Transverse colon (tissue), 4 donors: ENCODE measurements at places on chromosomes 4 and X. TPM values are rescaled to one million over a fixed set of nuclear protein-coding genes. Genes with fewer than 3 reads are reported as not detected.

NLGN3 gene
- 1.1 TPM for total RNA-seq

KCNE5 gene
- not detected for total RNA-seq

CNGA1 gene
- 21.0 TPM for total RNA-seq

RAB33A gene
- total RNA-seq: 0.79 TPM

ZNF732 gene
- not detected for total RNA-seq

DNA sequence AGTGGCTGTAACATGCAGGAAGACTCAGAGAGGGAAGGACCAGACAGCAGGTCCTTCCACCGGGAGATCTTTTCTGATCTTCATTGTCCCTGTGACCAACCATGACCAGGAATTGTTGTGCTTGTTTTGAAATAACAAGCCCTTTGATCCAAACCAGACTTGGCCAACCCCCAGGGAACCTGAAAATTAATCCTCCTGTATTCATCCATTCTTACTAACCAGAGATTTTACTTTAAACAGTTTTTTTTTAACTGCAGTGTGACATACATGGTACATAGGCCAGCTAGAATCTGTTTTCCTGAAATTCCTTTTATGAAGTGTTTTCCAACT, 4.0 kb downstream of the WFS1 start:
- H3K36me3 ChIP-seq: no peaks in the 10 kb centered on the region
- H3K27ac ChIP-seq: peak overlapping the region; percentile 94
- no peak for DNase-seq
- no peak overlapping the region for H3K4me3 ChIP-seq
- H3K4me1 ChIP-seq: peaks cover 75% of the 10 kb centered on the region

GRCh38 chr4:165222651-165222994, 15.3 kb downstream of the KLHL2 start:
- H3K4me3 ChIP-seq: no peak overlapping the region
- no peaks in the 10 kb centered on the region for H3K36me3 ChIP-seq
- no peak overlapping the region for H3K27ac ChIP-seq
- H3K27me3 ChIP-seq: no peaks in the 10 kb centered on the region
- no peak for DNase-seq
- no peaks in the 10 kb centered on the region for H3K4me1 ChIP-seq

DNA sequence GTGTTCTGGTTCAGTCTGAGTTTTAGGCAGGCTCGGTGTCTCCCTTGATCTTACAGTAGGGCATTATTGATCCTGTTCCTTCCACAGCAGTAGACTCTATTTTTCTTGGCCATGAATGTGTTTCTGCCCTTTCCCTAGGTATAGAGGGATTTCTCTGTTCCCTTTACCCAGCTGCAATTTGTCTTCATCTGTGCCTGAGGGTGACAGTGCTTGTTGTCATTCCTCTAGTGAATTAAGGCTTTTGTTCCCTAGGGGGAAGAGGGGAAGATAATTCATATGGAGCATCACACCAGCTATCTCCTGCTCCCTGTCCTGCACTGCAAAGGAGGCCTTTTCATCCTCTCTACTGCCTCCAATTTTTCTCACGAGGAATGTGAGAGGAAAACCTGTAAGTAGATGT, 39.7 kb upstream of the CXorf51A start:
- H3K4me3 ChIP-seq: no peak overlapping the region
- DNase-seq: no peak
- H3K27ac ChIP-seq: no peak overlapping the region
- H3K36me3 ChIP-seq: no peaks in the 10 kb centered on the region

DNA sequence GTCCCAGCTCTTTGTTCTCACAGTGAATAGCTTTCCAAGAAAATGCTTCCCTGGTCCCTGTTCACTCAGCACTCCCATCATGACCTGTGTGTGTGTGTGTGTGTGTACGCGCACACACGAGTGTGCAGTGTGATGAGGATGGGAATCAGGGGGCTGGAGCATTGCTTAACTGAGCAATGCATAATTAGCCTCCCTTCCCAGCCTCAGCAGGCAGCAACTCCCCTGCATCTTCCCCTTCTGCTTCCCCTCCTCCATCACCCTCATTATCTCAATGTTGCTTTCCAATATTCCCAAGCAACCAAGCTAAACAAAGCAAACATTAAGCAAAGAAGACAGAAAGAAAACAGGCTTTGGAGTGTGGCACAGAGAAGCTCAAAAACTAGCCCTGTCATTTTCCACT, 137.0 kb downstream of the RBM47 start:
- no peaks in the 10 kb centered on the region for H3K36me3 ChIP-seq
- DNase-seq: no peak
- H3K27ac ChIP-seq: peak overlapping the region; percentile 55
- H3K4me1 ChIP-seq: peaks cover 65% of the 10 kb centered on the region

- no peak for DNase-seq
- H3K4me1 ChIP-seq: no peaks in the 10 kb centered on the region
- H3K27me3 ChIP-seq: no peaks in the 10 kb centered on the region
- H3K27ac ChIP-seq: no peak overlapping the region
Measured at GRCh38 chr4:168071304-168071703, 21.0 kb upstream of the ANXA10 start.

DNA sequence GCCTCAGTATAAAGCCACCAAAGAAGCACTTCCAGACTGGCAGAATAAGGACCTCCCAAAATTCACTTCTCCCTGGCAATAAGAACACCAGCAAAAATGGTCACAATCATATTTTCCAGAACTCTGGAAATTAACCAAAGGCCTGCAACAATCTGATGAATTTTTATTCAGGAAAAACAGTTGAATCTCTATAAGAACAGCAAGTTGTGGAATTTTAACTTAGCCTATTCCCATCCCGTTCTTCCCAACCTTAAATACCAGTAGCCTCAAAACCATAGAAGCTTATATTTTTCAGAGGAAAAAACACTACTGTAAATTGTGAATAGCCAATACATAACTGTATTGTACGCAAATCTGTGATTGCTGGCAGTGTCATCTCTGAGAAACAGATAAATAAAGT, 67.9 kb downstream of the COL25A1 start:
- no peak for DNase-seq
- H3K27ac ChIP-seq: no peak overlapping the region
- no peaks in the 10 kb centered on the region for H3K4me1 ChIP-seq
- H3K27me3 ChIP-seq: no peaks in the 10 kb centered on the region

DNA sequence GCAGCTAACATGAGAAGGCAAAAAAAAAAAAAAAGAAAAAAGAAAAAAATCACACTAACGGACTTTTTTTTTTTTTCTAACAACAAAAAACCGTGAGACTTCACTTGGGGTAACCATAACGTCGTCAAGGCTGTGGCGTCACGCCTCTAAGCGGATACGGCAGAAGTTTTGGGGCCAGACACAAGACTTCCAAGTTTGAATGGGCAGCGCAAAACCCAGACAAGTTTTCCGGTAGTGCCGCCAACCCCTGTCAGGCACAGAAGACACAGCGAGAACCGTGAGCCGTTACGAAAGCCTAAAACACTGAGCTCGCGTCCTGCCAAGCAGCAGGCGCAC, 556 bp upstream of the SMARCA5 start:
- no peak for DNase-seq
- peak overlapping the region; percentile 90 for H3K4me3 ChIP-seq
- H3K27ac ChIP-seq: peak overlapping the region; percentile 96
- peaks cover 18% of the 10 kb centered on the region for H3K4me1 ChIP-seq
- H3K36me3 ChIP-seq: no peaks in the 10 kb centered on the region
- H3K27me3 ChIP-seq: no peaks in the 10 kb centered on the region

GRCh38 chr4:184506527-184507121, 32.3 kb upstream of the IRF2 start:
- H3K36me3 ChIP-seq: no peaks in the 10 kb centered on the region
- no peak overlapping the region for H3K4me3 ChIP-seq
- H3K27ac ChIP-seq: no peak overlapping the region
- H3K27me3 ChIP-seq: no peaks in the 10 kb centered on the region
- no peaks in the 10 kb centered on the region for H3K4me1 ChIP-seq

DNA sequence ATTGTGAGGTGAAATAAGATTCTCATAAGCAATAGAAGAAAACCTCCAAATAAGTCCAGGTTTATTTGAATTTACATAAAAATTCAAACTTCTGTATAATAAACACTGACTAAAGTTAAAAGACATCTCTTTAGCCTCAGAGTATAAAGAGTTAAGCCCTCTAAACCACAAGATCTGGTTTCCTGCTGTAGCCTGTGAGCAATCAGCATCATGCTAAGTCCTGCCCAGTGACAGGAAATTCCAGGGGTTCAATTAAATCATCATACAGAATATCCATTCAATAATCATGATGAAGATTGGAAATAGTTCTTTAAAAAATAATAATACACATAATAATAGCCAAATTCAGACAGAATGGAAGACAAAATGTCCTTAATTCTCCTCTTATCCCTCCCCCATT, 139.2 kb upstream of the DGKK start:
- no peaks in the 10 kb centered on the region for H3K36me3 ChIP-seq
- no peak for DNase-seq
- H3K27me3 ChIP-seq: no peaks in the 10 kb centered on the region
- H3K27ac ChIP-seq: no peak overlapping the region

DNA sequence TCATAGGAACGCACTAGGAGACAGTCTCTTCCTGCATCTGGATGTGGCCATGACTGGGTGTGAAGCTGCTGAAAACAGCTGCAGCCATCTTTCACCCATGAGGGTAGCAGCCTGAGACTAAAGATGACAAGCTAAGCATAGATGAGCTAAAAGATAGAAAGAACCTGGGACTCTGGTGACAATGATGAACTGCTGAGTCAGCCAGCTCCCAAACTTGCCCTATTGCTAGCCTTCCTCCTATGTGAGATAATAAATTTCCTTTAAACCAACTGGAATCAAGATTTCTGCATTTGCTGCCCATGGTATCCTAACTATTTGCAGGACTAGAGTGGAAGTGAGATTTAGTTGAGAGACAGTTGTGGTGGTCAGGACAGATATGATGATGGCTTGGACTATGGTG, 21.0 kb upstream of the PI4K2B start:
- DNase-seq: no peak
- no peak overlapping the region for H3K4me3 ChIP-seq
- H3K27me3 ChIP-seq: no peaks in the 10 kb centered on the region
- H3K36me3 ChIP-seq: no peaks in the 10 kb centered on the region
- no peaks in the 10 kb centered on the region for H3K4me1 ChIP-seq
- no peak overlapping the region for H3K27ac ChIP-seq

- no peak for DNase-seq
- no peaks in the 10 kb centered on the region for H3K36me3 ChIP-seq
- no peaks in the 10 kb centered on the region for H3K27me3 ChIP-seq
- H3K4me1 ChIP-seq: no peaks in the 10 kb centered on the region
- no peak overlapping the region for H3K4me3 ChIP-seq
Measured at GRCh38 chrX:139905743-139906142, 27.1 kb downstream of the ATP11C start.

DNA sequence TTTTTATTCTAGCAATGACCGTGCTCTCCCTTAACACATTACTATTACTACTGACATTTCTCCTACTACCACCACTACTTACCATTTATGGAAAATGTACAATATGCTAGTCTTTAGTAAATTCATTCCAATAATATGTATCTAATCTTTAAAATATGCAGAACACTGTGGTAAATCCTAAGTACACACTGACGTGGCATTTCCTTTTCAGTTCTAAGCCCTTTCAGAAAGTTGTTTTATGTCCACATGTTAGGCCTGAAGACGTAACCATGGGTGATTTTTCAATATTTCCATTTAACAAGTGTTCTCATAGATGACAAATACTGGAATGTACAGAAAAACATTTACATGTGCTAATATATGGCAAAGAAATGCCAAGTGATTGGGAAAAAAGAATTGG, 268.6 kb upstream of the SLIT2 start:
- no peak overlapping the region for H3K27ac ChIP-seq
- H3K36me3 ChIP-seq: no peaks in the 10 kb centered on the region
- DNase-seq: no peak
- no peaks in the 10 kb centered on the region for H3K27me3 ChIP-seq
- H3K4me3 ChIP-seq: no peak overlapping the region

DNA sequence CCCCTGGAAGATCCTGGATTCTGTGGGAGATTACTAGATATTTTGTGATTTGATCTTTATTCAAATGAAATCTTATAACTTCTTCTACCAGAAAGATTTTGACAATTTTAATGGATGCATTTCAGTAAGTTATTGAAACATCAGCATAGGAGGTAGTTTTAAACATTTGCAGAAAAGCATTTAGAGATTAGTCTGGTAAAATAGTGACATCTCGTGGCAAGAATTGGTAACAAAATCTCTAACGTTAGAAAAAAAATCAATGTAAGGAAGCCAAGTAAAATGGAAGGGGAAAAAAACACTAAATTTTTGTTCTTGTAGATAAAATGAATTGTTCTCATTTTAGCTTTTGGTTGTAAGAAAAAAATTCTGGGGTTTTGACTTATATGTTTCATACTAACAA, 73.3 kb downstream of the TASL start:
- H3K36me3 ChIP-seq: no peaks in the 10 kb centered on the region
- H3K27ac ChIP-seq: no peak overlapping the region
- no peak for DNase-seq
- no peaks in the 10 kb centered on the region for H3K27me3 ChIP-seq
- no peak overlapping the region for H3K4me3 ChIP-seq
- H3K4me1 ChIP-seq: no peaks in the 10 kb centered on the region

DNA sequence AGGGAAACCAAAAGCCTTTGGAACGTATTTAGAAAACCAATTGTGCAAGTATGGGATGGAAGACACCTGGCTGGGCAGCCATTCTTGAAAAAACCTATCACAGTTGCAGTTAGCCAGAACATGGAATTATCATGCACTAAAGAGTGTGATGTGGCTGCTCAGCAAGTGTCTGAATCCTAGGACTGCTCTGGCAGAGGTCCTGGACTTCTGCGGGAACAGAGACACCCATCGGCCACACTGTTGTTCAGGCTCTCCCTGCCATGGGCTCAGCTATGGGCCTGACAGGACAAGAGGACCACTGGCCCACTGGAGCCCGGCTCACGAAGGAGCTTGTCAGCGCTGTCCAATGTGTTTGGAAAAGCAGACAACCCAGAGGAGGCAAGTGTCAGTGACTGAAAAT, 115.7 kb upstream of the GPC4 start:
- H3K27ac ChIP-seq: no peak overlapping the region
- no peak overlapping the region for H3K4me3 ChIP-seq
- no peak for DNase-seq
- no peaks in the 10 kb centered on the region for H3K4me1 ChIP-seq

- no peak for DNase-seq
- no peaks in the 10 kb centered on the region for H3K36me3 ChIP-seq
- no peaks in the 10 kb centered on the region for H3K27me3 ChIP-seq
- H3K4me3 ChIP-seq: no peak overlapping the region
Measured at GRCh38 chr4:8377103-8378075, 63.1 kb downstream of the ACOX3 start.

DNA sequence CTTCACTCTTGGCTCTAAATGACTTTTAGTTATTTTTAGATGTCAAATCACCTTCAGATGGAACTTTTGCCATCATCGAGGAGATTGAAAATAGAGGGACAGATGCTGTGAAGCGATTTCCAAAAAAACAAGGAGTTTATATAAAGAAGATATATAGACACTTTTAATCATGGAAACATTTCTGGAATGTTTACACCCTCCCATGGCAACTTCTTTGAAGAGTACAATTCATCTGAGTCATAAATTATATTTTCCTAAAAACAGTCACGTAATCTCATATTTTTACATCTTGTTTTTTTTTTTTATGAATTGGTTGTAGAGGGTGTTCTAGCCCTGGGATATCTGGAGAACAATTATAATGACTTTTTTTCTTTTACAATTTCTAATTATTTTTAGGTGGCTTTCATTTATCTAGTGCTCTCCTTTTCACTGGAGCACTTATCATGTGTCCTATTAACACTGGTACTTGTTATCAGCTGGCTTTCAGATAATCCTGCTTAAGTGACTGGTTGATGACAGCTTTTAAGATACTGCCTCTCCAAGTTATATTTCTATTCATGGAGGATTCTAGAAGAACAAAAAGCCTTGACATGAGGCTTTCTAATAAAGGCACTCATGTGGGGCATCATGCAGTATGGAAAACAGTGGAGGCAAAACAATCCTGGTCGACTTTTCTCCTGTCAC, 24.9 kb downstream of the PCDH7 start:
- no peak overlapping the region for H3K27ac ChIP-seq
- no peak overlapping the region for H3K4me3 ChIP-seq
- H3K4me1 ChIP-seq: no peaks in the 10 kb centered on the region
- no peaks in the 10 kb centered on the region for H3K27me3 ChIP-seq
